ENCODE measurements at places on chromosomes 7 and 10. TPM values are rescaled to one million over a fixed set of nuclear protein-coding genes. Genes with fewer than 3 reads are reported as not detected.

DNA sequence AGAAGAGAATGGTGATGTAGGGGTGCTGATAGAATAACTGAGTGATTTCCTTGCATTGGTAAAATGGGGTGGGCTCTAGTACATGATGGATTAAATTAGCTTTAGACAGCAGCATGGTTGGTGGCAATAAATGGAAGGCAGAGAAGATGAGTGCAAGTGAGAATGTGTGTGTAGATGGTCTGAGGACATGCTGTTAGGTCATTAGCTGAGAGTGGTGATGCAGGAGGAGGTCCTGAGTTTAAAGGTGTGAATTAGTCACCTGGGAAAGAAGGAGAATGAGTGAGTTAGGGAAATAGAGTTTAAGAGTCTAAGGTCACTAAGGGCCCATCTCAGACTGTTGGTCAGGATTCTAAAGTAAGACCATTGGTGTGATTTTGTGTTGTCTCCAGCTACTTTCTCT is 17.9 kb upstream of the SEC61A2 start:
- DNase-seq: no peak

DNA sequence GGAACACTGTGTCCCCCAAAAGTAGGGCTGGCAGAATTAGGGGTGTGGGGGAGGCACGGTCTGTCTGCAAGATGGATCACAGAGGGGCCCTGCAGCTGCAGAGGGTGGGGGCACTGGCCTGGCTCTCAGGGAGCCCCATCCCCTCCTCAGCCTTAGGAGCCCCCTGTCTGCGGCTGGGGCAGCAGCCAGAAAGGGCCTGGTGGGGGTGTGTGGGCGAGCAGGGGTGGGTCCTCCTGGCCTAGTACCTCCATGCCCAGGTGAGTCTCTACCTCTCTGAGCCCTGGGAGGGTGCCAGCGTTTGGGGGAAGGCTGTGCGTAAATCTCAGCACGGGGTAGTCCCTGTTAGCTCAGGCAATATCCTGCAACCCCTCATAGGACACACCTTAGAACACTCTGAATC is 280.5 kb upstream of the PPP2R2D start:
- no peak for DNase-seq

SPDYE9 gene
- 0.55 TPM for polyA plus RNA-seq

- no peak for DNase-seq
Observed at GRCh38 chr10:124348801-124349200, 69.9 kb downstream of the OAT start.

- peak; percentile 3 for DNase-seq
Observed at GRCh38 chr10:53315709-53316108, 543.1 kb upstream of the MBL2 start.

DNA sequence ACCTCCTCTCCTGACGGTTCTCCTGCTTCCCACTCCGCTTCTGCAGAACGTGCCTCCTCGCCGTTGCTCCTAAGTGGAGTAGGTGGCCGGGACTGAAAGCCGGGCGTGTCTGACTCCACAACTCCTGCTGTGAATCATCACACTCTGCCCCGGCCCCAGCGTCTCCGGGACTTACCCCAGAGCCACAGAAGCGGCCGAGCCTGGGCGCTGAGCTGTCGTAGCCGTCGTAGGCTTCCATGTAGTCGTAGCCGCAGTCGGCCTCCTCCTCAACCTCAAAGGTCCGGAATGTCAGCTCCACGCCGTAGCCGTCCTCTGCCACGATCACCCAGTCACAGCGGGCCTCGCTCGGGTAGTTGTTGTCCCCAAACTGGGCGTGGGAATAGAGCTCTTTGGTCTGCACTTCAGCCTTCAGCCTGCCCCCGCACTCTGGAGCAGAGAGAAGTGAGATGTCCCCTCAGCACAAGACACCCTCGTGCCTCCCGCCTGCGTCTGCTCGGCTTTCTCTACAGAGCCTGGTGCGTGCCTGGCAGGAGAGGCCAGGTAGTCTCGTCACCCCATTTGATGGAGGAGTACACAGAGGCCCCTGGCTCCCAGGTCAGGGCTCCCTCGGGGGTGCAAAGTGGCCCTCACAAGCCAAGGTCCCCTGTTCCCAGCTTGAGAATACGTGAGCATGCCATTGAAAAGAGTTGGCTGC is 11.2 kb upstream of the OPALIN start:
- DNase-seq: no peak

GRCh38 chr10:288316-289200 is 153.3 kb downstream of the ZMYND11 start:
- DNase-seq: peak; percentile 27

SLC16A12 gene
- polyA plus RNA-seq: 1.4 TPM

CCL24 gene
- polyA plus RNA-seq: not detected

LRRTM3 gene
- polyA plus RNA-seq: 2.4 TPM

GRCh38 chr10:23754179-23754578 is 315.3 kb downstream of the OTUD1 start:
- DNase-seq: no peak

EPHB6 gene
- polyA plus RNA-seq: 4.3 TPM

GRCh38 chr7:127792528-127793342 is 140.7 kb downstream of the SND1 start:
- DNase-seq: no peak

DNA sequence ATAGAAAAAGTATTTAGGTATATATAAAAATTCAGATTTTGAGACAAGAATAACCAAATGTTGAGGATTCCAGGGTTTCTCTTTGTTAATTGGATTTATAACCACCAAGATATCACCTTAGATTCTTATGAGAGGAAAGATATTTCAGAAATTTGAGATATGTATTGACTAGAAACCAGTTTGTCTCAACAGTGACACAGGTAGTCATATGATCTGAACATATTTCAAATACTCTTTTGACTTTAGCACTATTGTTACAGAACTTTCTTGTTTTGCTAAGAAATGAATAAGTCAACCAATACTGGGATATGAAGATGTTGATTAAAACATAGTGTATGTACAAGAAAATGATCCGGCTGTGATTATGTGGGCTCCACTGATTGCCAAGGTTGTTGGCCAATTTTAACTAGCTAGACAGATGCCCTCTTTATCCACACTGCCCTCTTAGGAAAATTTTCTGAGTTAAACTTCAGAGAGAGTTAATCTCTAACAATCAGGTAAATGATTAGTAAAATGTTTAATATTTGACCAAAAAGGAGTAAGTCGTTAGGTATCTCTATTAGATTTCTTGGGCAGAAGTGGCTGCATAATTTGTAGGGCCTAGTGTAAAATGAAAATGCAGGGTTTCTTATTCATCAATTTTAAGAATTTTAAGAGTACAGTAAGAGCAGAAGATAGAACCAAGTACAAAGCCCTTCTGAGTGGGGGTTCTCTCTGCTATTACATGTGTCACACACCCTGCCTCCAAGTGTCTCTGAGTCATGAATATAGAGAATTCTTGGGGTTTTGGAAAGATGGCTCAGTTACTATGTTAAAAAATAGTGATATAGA is 376.0 kb downstream of the TFEC start:
- no peak for DNase-seq

- DNase-seq: peak; percentile 61
Observed at GRCh38 chr10:30782537-30783461, 153.2 kb upstream of the LYZL2 start.

DNA sequence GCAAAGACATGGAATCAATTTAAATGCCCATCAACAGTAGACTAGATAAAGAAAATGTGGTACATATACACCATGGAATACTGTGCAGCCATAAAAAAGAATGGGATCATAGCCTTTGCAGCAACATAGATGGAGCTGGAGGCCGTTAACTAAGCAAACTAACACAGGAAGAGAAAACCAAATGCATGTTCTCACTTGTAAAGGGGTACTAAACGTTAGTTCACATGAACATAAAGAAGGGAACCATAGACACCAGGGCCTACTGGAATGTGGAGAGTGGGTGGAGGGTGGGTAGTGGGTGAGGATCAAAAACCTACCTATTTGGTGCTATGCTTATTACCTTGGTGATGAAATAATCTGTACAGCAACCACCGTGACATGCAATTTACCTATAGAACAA is 78.4 kb upstream of the GSDME start:
- DNase-seq: no peak

DNA sequence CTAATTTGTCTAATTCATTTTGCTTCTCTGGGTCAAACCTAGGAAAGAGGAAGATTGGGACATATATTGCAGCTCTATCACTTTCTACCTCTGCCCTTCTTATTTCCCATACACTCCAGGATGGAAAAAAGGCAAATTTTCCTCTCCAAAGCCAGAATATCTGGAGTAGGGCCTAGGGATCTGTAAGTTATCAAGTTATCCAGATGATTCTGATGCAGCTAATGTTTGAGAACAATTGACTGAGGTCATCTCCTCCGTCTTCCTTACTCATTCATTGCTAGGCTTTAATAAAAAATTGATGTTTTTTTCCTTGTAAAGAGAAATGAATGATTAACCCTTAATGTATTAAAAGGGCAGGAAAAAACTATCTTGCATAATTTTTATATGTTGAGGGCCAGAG is 211.9 kb upstream of the GLI3 start:
- peak; percentile 32 for DNase-seq

- no peak for DNase-seq
Observed at GRCh38 chr10:120770496-120770895, 80.7 kb upstream of the WDR11 start.

GRCh38 chr7:46292741-46293140 is 371.7 kb upstream of the IGFBP3 start:
- DNase-seq: no peak

GRCh38 chr7:34057136-34057535 is 151.8 kb downstream of the BMPER start:
- no peak for DNase-seq

DNA sequence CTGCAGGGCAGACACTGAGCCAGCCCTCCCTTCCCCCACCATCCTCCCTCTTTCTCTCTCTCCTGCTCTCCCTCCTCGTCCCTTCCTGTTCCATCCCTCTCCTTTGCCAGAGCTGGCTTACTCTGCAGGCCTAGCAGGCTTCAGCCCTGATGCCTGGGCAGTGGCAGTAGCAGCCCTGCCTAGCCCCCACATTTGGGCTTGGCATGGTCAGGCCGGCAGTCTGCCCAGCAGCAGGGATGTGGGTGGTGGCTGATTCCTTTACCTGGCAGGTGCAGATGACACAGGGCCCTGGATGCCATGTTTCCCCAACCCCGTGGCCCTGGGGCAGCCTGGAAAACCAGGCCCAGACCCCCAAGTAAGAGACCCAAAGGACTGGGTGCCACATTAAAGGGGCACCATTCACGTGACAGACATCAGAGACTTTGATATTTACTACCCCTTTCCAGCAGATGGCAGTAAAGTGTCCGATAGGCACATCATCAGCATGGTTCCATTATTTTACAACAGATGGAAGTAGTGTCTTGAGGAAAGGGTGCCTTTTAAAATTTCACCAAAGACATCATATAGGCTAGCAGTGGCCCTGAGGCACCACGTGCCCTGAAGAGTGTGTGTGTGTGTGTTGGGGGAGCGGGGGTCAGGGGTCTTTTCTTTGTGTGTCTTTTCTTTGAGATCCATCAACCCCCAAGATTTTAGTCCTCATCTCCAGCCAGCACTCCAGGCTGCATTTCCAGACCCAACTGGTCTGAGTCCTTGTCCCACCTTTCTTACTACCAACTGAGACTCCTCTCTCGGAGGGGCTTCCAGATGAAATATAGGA is 5.9 kb downstream of the KCP start:
- DNase-seq: no peak

GRCh38 chr7:41874201-41874785 is 171.4 kb upstream of the INHBA start:
- no peak for DNase-seq

DNA sequence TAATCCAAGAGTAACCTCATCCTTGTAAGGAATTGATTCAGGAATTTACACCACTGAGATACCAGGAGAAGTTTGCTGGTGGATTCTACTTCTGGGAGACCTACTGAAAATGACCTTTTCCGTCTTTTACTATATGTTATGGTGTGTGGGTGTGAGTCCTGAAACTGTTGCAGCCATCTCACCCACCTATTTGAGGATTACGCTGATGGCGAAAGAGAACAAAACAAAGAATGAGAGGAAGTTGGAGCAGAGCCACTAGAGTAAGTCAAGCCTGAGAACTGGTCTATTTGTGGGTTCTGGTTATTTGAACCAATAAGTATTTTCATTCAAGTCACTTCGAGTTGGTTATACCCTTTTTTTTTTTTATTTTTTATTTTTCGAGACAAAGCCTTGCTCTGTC is 12.7 kb upstream of the ABCC2 start:
- DNase-seq: no peak

OR9A2 gene
- polyA plus RNA-seq: not detected

TRIM50 gene
- 0.44 TPM for polyA plus RNA-seq

DNA sequence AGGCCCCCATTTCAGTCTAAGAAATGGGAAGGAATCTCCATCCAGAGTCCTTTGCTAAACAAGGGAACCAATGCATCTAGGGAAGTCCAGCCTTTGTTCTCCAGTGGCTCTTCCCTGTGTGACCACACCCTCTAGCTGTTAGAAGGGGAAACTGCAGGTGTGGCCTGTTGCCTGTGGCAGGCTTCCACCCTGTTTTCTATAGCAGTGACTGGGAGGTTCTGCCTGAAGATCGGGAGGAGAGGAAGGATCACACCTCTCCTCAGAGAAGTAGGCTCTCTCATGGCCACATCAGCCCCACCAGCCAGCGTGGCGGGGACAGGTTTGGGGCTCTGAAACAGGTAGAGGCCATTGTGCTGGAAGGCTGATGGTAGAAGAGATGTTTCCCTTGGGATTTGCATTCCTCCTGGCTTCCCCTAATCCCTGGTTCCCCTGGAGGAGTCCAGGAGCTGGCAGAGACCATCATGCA is 47.7 kb upstream of the TRIM8 start:
- peak; percentile 65 for DNase-seq

- DNase-seq: no peak
Observed at GRCh38 chr10:126701526-126701925, 31.0 kb upstream of the C10orf90 start.

DNA sequence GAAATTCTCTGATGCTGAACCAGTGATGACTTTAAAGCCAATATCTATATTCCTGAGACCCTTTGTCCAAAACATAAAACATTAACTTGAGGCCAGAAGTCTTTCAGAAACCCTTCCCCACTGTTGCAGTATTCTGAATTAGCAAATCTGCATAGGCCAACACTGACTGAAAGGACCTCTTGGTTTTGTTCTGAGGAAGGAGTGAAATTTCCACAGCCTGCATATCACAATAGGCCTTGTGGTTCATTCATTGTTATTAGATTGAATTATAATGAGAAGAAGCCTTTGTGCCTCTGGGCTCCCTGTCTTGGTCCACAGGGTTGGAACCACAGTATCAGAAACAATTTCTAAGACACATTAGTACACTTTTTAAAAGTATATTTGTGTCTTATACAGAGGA is 90.3 kb downstream of the CCNY start:
- no peak for DNase-seq

GRCh38 chr7:23471106-23471859 is 992 bp upstream of the IGF2BP3 start:
- DNase-seq: peak; percentile 95

CUX1 gene
- 43.9 TPM for polyA plus RNA-seq

DYNC1I1 gene
- 0.82 TPM for polyA plus RNA-seq

CAMK1D gene
- polyA plus RNA-seq: 4.1 TPM

GRCh38 chr7:77569514-77570232 is 32.6 kb downstream of the PTPN12 start:
- no peak for DNase-seq

GPR26 gene
- not detected for polyA plus RNA-seq

All from muscle of back (tissue), 13 donors.